NCI-H1417 treated with DMSO at 0.1 percent for 48 hours (cell line): ENCODE measurements at places on chromosomes 11 and 22.

DNA sequence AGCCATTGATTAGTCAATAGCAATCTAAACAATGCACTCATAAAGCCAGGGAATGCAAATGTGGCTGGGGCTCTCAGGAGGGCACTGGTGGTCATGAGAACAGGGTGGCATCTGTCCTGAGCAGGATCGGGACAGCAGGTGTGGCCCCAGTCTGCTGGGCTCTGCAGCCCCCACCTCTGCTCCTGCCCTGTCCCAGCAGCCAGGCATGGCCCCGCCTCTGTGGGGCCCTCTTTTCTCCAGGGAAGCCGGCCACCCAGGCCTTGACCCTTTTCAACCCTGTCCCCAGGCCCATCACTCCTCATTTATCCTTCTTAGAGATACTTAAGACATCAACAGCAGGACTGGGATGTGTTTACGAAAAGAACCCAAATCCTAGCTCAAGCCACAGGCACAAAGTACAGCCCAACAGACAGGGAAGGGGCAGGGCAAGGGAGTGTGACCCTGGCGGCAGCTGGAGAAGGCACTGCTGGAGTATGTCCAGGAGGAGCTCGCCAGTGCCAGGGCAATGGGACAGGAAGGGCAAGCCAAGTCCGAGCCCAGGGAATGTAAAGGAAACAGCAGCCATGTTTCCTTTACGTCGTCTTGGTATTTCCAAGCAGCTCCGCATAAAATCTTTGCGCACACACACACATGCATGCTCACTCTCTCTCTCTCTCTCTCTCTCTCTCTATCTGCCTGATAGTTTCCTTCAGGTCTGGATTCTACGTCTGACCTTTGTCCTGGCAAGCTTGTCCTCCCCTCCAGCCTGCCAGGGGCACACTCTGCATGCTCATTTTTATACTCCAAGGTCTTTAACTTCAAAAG is 59.9 kb downstream of the DGCR2 start:
- DNase-seq, result no peak

GRCh38 chr22:33326540-33327295 is 268.5 kb upstream of the SYN3 start:
- no peak for DNase-seq

GRCh38 chr11:130555251-130555841 is 106.9 kb downstream of the ADAMTS15 start:
- no peak for DNase-seq

- DNase-seq, result no peak
These were observed 23.5 kb downstream of the CFAP300 start for GRCh38 chr11:102070766-102071165.

GRCh38 chr22:45318168-45318557 is 8.4 kb downstream of the FAM118A start:
- peak; percentile 4 for DNase-seq

DNA sequence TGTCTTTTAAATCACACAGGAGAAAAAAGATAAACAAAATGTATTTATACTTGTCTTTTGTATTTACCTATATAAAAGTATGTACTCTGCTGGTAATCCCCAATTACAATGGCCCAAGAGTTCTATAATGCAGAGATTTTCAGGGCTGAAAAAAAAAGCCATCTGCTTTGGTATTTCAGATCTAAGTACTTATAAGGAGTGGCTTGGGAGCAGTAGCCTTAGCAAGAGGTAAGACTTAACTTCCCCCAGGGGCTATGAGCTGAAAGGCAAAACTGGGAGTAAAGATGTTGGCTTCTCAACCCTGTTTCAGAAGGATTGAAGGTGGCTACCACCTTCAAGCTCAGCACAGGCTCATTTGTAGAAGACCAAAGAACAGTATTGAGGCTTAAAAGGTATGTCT is 35.3 kb upstream of the EP300 start:
- no peak for DNase-seq

DNA sequence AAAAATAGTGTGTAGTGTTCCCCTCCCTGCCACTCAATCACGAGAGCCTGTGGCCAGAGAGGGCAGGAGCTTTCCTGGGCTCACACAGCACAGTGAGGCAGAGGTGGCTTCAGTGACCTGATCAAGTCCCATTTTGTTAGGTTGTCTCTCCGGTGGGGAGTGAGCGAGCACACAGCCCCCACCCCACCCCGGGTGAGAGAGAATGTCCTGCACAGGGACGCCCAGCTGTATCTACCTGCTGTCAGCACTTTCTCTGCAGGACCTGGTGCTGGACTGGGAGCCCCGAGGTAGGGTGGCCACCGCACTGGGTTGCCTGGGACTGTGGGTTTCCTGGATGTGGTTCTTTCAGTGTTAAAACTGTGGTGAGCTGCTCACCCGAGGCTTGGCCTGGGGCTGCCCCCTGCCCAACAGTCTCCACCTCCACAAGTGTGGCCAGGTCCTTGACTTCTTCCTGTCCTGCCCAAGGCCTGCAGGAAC is 6.1 kb downstream of the CAPN5 start:
- no peak for DNase-seq

GRCh38 chr11:57464539-57465181 is 4.3 kb downstream of the RTN4RL2 start:
- no peak for DNase-seq
